ENCODE measurements at places on chromosomes 4 and X.

DNA sequence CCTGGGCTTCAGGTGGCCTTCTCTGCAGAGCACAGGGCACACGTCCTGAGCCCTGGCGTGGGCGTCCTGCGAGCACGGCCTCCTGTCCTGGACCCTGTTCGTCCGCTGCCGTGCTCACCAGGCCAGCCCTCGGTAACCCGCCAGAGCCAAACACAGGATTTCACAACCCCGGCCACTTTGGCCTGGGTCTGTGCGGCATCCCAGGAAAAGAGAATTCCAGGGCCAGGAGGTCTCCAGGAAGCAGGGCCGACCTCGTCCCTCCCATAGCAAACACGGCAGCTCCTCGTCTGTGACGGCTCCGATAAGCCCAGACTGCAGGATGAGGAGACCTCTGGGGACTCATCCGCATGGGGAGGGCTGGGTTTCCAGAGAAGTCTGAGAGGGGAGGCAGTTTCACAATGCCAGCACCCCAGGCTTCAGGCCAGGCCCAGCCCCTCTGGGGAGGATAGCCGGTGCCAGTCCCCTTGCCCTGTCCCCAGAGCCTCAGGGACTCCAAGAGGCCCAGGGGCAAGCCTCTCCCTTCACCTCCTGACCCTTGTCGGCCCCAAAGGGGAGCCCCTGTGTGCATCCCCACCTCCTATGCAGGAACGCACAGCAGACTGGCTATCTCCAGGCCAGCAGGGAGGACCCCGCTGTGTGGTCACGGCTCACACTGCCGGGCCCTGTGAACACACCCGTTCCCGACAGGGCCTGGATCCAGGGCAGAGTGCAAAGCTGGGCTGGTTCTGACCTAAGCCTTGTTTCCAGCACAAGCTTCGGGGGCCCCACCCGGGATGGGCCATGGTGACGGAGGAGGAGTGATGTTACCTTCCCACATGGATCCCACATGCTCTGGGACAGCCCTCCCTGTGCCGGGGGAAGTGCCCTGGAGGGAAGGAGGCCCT lies 22.3 kb upstream of the HTRA3 start:
- no peak for DNase-seq

DNA sequence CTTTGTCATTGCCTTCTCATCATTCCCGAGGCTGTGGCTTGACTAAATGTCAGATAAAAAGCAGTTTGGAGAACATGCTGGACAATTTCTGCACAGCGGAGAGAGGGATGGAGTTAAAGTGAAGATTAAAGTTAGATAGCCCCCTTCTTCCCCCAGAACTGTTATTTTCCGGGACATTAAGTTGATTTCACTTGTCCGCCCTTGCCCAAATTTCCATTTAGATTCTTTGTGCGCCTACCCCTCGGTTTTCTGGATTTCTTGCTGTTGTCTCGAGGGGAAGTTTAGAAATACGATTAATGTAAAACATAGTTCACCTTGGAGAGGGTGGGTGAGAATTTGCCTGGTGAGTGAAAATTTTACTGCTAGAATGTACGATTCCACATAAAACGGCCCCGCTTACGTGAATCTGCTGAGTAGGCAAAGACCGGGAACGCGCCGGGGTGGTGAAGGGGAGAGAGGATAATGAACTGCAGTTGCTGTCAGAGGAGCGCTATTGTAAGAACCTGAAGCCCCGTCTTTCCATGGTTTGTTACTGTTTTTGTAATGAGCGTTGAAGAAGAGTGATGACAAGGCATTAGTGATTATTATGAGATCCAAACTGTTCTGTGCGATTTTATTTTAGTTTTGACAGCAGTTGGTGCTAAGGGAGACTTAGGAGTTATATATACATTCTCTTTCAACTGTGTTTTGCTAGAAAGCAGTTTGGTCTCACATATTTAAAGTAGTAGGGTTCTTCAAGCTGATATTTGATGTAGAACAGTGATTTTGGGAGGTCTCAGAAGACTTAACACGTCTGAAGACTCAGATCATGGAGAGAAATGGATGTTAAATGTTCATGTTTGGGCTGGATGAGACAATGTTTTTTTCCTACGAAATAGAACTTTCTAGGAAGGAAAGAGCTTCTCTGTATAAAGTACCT lies 73.0 kb downstream of the AFF1 start:
- DNase-seq, result peak; percentile 43

GRCh38 chr4:84977396-84977795 lies 10.9 kb upstream of the WDFY3 start:
- DNase-seq, result no peak

DNA sequence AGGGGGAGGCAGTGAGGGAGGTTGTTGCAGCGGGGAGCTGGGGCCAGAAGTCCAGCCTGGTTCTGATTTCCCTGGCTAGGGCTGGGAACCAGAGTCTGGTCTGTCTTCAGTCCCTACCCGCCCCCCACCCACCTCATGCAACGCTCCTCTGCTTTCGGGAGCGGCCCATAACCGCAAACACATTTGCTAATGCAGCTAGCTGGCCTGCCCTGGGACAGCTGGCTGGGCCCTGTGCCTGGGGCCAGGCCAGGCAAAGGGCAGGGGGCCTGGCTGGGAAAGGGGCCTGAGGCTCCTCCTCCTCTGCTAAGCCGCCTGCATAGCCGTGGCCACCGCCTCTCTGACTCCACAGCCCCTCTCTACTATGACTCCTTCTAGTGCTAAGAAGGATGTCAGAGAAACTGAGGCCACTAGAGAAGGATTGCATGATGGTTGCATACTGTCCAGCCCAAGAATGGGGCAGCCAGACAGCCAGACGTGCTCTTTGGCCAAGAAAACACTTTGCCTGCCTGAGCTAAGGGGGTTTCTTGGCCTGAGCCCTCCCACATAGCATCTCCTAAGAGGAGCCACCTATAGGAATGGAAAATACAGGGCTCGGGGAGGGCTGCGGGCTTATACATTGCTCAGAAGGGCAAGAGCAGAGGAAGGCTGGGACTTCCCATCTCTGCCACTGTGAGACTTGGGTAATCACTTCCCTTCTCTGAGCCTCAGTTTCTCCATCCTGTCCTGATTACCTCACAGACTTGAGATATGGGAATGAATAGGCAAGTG lies 76.9 kb downstream of the PJA1 start:
- DNase-seq, result peak; percentile 28

DNA sequence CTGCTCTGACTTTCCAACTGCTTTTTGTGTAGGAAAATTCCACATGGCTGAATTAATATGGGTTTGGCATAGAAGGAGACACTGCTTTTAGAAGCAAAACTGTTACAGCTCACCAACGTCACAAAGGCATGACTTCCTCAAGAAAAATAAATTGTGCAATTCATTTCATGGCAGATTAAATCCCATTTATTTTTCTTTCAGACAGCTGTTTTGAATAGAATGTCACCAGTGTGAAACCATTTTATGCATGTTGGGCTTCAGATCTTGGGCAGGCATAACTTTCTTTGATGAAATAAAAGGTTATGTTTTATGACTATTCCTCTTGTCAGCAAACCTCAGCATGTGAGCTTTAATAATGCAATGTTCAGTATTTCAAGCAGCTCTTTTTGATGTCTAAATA lies 542.8 kb downstream of the GALNTL6 start:
- no peak for DNase-seq

GRCh38 chr4:4259484-4260100 lies 11.6 kb upstream of the TMEM128 start:
- no peak for DNase-seq

All from IMR-90 (cell line).